ENCODE measurements at places on chromosomes 1 and 21.
A peak's percentile ranks its signal among the peaks of the same experiment; 100 is the strongest.

DNA sequence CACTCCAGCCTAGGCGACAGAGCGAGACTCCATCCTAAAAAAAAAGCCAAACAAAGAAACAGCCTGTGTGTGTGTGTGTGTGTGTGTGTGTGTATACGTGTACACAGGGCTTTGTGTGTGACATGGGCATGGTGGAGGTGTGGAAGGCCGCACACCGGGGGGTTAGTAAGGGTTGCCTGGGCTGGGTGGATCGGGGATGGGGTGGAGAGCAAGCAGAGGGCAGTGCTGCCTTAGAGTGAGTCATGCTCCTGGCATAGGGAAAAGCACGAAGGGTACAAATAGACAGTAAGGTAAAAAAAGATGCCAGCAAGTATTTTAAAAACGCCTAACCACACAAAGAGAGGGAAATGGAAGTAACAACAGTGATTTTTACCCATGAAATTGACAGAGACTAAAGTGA is 6.2 kb downstream of the PRMT2 start:
- DNase-seq, result no peak

DNA sequence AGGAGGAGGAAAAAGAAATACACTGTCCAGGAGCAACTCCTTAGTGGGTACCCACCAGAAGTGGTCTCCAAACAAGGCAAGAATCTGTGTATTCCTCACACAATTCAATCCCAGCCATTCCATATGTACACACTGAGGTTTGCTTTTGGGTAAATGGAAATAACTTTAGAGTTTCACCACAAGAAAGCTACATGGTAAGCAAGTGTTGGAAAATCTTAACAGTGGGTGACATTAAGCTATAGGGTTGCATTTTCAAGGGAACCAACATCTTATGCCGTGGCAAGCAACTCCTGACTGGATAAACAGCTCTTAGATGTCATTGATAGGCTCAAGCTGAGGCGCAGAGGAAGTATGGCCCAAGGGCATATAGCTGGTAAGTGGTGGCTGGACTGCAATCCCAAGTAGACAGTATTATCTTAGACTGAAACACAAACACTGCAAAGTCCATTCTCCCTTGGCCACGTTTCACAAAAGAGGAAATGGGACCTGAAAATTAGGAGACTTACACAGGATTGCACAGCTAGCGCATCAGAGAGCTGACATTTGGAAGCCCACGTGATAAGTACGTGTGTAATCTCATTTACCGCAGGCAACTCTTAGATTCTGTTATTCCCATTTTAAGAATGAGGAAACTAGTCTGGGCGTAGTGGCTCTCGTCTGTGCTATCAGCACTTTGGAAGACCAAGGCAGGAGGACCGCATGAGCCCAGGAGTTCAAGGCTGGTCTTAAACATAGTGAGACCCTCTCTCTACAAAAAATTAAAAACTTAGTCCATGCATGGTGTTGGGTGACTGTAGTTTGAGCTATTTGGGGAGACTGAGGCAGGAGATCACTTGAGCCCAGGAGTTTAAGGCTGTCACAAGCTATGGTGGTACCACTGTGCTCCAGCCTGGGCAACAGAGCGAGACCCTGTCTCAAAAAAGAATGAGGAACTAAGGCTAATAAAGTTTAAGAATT is 4.0 kb upstream of the BRWD1 start:
- peak; percentile 71 for DNase-seq

- DNase-seq, result no peak
These were observed 675.0 kb downstream of the USP25 start for GRCh38 chr21:16404776-16405175.

- DNase-seq, result no peak
These were observed 6.5 kb downstream of the INKA2 start for GRCh38 chr1:111732718-111733117.

GRCh38 chr1:2313651-2314261 is 77.6 kb downstream of the MORN1 start:
- DNase-seq, result no peak

GRCh38 chr1:193179094-193179493 is 7.3 kb downstream of the B3GALT2 start:
- no peak for DNase-seq

DNA sequence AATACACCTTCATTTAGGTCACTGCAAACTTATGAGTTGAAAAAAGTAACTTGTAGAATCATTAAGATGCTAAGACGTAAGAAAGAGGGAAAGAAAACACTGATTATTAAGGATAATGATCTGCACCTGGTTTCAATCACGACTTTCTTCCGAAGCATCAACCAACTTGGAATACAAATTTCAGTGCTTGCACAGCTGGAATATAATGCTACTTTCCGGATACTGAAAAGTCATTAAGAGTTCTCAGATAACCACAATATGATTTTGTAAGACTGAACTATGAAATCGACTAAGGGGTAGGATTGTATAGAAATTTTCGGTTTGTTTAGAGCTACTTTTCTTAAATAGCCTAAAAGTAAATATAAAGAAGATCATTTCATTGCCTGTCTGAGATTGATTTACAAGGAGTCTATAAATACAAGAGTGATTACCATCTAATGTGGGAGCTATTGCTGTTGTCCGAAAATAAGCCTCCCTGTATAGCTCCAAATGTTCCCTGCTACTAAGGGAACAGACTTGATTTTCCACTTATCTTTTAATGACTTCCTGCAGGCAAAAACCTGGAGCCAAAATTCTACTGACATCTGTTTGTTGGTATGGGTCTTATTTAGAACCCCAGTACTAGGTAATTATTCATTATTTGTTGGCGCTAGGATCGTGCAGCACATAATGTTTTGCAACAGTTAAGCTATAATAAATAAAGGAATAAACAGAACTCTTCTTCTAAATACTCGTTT is 673.3 kb downstream of the KCNT2 start:
- no peak for DNase-seq

DNA sequence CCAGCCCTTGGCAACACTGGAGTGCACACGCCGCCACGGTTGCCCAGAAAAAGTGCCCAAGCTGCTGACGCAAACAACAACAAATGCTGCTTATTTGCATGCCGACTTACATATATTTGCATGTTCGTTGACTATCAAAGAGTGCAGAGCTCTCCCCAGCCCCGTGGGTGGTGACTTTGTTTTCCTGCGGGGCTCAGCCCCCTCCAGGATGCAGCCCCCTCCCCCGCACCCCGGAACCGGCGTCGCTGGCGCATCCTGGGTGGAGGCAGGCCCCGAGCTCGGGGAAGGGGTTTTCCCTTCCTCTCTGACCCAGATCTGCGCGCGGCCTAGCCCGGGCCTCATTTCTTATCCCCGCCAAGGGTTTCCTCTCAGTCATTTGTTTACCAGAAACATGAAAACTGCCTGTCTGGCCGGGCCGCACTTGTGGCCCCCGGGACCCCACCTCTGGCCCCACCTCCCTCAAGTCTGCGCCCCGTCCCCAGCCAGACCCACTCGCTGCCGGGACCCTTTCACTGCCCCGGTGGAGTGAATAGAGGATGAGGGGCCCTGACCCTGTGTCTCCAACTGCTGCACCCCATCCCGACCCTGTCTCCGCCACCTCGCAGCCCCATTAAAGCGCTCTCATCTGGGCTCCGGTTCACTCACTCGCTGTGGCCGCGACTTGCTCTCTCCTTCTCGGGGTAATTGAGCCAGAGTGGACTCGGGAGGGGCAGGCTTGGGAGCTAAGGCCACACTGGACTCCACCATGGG is 5.5 kb downstream of the TNFRSF25 start:
- DNase-seq, result no peak

GRCh38 chr1:198167436-198167934 is 10.7 kb downstream of the NEK7 start:
- DNase-seq, result peak; percentile 55

- DNase-seq, result peak; percentile 83
These were observed 131.8 kb upstream of the NGF start for GRCh38 chr1:115469703-115470476.

DNA sequence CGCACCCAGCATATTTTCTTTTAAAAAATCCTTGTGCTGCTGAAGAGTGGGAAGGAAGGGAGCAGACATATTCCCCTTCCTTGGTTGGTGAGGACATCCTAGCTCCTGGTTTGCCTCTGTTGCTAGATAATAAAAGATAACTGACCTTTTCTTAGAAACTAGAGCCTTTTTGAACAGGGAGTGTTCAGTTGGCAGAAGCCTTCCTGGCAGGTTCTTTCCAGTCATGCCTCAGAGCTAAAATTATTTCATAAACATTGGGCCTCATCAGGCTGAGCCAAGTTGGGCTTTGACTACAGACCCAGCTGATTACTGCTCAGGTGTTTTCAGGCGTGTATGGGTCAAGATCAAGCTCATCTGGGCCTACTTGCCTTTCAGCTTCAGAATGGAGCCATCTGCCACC is 22.7 kb upstream of the SH3BGRL3 start:
- DNase-seq, result no peak

DNA sequence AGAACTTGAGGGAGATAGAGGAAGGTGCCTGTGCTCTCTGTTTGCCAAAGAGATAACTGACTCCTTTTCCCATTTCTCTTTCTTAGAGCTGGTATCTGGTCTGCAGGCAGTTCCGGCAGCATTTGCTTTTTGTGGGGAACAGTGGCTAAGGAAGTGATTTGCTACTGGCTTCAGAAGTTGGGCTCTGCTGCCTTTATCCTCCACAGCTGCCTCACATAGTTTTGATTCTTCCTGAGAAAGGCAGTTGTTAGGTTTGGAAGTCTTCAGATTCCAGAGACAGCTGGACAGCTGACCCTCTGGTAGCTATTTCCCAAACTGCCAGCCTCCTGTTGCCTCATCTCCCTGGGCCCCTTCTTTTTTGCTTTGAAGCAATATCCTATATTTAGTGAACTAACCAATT is 62.6 kb upstream of the MACF1 start:
- DNase-seq, result peak; percentile 23
